ENCODE measurements at places on chromosomes 12 and 14. TPM values are rescaled to one million over a fixed set of nuclear protein-coding genes. Genes with fewer than 3 reads are reported as not detected.

DNA sequence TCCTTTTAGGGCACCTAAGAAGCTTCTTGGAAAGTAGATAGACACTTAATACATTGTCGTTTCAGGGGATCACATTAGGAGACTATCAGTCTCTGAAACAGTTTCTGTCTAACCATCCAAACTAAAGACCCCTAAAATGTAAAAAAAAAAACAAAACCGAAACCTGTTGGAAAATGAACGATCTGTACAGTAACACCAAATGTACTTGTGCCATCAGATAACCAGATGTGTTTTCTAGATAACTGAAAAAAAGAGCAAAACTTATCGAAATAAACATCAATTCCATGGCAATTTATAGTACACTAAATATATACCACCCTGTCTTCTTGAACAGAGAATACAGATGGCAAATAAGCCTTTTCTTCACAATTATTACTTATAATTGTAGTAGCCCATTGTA, 2.1 kb downstream of the LDHB start:
- no peak for DNase-seq

DNA sequence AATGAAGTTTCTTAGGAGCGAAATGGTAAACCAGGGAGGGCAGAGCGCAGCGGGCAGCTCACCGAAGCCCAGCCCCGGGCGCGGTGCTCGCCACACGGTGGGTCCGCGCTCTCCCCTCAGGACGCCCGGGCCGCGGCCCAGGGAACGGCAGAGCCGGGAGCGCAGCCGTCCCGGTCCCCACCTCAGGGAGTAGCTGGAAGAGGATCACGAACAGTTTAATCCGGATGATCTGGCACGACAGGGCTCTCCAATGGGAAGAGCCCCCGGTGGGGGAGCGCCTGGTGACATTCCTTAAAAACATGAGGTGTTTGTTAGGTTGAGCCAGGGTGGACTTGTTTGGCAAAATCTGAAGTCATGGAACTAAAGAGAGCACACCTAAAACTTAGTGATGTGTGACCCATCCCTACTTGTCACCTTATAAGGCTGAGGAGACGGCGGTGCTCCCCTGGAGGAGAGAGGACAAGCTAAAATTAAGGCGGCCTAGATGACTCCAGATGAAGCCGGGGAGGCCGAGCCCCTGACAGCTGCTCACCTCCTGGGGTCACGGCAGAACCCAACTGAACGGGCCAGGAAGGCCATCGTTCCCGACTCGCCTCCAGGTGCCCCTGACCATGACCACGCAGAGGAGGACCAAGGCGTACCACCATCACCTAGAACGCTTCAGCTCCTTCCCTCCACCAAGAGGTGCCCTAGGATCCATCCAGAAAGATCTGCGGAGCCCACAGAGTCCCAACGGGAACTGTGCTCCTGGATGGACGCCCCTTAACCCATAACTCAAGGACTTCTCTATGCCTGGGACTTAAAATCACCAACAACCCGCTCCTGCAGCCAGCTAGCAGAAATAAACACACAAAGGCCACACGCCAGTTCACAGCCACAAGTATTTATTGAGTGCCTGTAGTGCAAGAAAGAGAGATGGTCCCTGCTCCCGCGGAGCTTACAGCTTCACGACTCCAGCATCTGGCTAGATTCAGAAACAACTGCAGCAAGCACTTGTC, 866 bp upstream of the PITPNM2 start:
- DNase-seq: no peak

DNA sequence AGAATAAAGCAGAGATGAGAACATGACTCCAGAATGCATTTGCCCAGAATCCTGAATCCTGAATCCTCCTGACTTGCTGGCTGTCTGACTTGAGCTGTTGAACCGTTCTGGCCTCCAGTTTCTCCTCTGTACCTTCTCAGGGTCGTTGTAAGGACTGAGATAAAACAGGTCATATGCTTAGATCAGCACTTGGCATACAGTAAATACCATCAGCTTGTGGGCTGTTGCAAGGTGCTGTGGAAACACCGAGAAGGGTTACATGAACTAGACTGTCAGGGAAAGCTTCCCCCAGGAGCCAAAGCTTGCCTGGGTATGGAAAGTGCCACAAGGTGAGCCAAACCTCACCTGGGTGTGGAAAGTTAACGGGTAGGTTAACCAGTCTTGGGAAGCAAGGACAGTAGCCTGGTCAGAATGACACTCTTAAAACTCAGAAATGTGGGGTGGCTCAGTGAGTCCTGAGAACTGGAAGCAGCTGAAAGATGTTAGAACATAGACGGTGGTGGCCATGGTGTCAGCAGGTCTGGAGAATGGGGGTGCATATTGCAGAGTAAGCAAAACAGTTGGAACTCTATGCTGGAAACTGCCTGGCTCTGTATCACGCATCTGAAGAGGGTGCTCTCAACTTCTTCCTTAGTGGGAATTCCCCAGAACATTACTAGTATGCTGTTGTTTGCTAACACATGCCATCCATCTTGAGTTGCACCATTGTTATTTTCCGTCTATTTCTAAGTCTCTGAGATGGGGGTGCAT, 105.3 kb upstream of the DYRK2 start:
- DNase-seq: no peak

GRCh38 chr12:38392554-38393144, 76.1 kb downstream of the ALG10B start:
- DNase-seq: no peak

DNA sequence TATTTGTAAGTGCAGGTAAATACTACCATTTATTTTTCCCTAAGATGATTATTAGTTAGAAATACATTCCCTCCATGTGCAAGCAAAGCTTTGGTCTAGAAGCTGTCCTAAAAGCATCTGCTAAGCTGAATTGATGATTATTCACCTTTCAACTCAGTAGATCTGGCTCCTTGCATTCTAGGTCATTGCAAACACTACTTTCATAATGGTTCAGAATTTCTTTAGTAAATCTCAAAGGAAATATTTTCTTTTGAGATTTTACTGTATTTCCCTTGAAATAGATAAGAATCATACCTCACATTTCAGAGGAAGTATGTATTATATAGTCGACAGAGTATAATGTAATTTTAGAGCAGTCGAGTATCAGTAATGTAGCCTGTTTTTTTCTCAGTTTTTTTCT, 2.4 kb downstream of the ETNK1 start:
- no peak for DNase-seq

GRCh38 chr12:75760573-75761294, 249.3 kb upstream of the KRR1 start:
- DNase-seq: no peak

DNA sequence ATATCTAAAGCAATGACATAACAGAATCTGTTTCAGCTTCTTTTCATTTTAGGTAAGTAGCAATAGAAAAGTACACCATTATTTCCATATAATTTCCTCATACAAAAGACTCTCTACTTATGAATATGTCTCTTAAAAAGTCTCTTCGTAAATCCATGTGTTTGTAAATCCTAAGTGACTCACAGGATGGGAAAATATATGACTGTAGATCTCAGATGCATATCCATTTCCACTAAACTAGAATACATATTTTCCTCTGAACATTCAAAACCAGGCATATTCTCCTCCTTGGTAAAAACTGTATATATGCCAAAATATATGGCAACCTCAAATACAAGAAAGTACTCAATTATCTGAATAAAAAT, 93.6 kb downstream of the TXNDC16 start:
- no peak for DNase-seq

GRCh38 chr12:4191642-4192041, 81.9 kb upstream of the CCND2 start:
- DNase-seq: no peak

- DNase-seq: no peak
Observed at GRCh38 chr12:82996168-82996812, 309.6 kb downstream of the TMTC2 start.

DNA sequence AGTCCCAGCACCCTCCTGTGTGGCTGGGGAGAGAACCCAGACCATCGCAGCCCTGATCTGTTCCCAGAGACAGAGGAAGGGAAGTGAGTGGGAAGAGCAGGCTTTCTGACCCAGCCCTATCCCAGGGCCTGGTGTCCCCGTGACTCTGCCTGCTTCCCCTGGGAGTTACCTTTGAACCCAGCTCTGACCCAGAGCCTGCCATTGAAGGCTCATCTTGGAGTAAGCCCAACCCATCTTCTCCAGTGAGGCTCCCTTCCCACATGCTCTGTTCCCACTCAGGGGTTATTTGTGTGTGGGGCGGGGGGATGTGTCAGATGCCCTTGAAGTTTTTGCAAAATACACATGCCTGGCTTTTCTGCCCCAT, 6.0 kb downstream of the TMEM63C start:
- no peak for DNase-seq

GRCh38 chr14:104826861-104827176, 25.9 kb downstream of the ZBTB42 start:
- DNase-seq: no peak

GRCh38 chr14:79040790-79041189, 870.6 kb downstream of the NRXN3 start:
- no peak for DNase-seq

- no peak for DNase-seq
Observed at GRCh38 chr12:56632701-56633467, 2.8 kb upstream of the BAZ2A start.

Gene USP44
- 5.7 TPM for total RNA-seq

Gene GUCY2C
- not detected for total RNA-seq

Gene PLEKHG7
- total RNA-seq: not detected

Gene KRT85
- not detected for total RNA-seq

Data from ascending aorta (tissue), 2 donors.